ENCODE measurements at places on chromosomes 12 and 14.

DNA sequence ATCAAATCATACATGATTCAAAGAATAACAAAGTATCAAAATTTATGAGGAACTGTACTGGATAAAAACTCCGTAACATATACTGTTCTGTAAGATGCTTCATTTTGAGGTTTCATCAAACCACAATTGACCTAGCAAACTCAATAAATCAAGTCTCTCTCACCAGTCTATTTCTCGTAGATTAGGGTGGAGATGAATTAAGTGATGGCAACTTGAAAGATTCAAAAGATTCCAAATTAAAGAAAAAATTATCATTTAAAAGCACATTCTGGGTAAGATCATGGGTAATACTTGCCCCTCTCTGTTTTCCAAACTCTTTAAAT lies 74.4 kb downstream of the PAPLN start:
- DNase-seq: no peak

DNA sequence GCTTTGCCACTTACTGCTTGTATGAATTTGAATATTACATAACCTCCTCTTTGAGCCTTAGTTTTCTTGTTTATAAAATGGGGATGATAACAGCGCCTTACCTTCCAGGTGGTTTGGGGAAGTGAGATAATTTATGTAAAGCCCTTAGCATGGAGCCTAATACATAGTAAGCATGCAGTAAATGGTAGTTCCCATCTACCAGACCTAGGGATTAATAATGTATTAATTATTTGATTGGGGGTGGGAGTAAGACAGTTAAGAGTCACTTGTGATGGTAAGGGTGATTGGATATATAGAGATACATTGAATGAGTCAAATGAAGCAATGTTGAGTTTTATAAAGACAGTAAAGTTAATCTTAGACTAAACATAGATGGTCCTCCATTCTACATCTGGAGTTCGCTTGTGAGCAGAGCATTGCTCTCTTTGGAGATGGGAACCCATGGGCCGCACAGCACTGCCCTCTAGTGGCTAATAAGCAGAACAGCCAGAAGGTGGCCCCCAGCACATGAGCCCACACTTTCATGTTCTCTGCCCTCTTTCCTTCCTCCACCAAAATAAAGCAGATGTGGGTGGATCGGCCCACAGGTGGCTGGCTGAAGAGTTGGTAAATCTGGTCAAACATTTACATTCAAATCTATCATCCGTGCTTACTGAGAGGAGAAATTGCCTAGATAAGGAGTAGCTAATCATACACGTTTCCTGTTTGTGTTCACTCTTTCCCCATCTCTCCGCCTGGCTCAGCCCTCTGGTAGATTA lies 26.5 kb upstream of the TAMALIN start:
- peak; percentile 56 for DNase-seq

DNA sequence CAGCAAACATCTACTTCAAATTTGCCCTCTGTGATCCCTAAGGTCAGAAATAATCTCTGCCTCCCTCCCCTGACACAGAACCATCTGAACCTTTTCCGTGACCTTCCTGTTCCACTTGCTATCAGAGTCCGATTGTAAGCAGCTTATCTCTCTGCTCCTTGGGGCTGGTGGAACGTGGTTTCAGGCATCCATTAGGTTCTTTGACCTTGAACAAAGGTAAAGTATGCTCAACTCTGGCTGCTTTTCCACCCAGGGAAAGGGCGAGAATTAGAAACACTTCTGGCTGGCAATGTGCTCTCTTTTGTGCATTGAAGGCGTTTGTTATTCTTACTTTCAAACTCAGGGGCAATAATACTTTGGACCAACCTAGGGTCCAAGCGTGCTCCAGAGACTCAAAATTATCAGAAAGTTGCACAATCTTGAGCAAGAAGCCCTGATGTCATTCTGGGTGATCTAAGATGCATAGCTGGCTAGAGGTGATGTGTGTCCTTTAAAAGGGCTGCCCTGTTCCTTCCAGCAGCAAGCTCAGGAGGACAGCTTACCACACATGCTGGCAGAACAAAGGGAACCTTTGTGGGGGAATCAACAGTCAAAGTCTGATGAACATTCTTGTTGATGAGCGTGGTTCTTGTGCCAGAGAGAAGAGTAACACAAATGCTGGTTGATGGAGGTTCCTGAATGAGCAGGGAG lies 29.8 kb downstream of the ADGRD1 start:
- DNase-seq: no peak

- DNase-seq: no peak
Observed at GRCh38 chr14:69814397-69814796, 17.4 kb upstream of the SLC10A1 start.

DNA sequence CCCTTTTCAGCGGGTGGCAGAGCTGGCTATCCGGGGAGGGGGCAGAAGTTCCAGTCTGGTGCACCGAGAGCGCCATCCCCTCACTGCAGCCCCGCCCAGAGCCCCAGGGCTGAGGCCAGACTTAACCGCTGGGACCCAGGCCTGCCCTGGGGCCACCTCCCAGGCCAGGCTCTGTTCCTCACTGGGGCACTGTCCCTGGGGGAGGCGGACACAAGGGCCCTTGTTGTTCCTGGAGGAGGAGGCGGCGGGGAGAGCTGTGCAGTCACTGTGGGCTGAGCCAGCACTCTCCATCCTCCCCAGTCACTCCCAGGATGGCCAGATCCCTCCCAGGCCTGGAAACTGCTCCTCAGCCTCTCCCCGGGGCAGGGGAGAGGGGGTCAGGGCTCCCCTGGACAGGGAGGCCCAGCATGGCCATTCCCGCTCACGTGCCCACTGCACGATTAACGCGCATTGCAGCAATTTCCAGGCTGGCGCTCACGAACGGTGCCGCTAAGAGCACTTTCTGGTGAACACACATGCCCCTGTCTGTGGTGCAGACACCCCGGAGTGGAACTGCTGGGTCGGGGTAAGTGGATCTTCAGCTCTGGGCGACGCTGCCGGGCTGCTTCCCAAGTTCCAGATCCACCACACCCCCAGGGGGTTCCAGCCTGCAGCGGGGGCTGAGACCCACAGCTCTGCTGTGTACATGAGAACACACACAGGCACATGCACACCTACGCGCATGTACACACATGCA lies 89.8 kb upstream of the SFSWAP start:
- no peak for DNase-seq

DNA sequence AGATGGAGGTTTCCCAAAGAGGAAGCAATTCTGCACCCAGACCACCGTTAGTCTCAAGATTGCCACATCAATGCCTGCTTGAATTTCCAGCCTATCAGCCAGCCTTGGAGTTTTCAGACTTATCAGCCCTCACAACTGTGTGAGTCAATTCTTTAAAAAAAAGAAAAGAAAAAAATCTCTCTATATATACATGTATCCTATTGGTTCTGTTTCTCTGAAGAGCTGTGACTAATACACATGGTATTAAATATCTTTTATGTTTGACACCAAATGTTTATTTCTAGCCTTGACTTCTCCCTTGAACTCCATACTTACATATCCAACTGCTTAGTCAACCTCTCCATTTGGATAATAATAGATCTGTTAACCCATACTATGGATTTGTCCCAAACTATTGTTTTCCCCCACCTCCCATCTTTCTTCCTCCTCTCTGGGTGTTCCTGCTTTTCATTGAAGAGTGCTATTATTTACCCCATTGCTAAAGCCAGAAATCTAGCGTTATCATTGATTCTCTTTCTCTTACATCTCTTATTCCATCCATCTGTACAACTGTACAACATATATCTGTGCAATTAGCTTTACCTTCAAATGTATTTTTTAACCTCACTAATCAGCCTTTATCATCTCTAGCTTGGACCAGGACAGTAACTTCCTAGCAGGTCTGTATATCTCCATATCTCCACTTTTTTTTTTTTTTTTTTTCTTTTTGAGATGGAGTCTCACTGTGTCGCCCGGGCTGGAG lies 22.7 kb upstream of the EID3 start:
- no peak for DNase-seq

GRCh38 chr14:94163796-94164195 lies 10.3 kb upstream of the PPP4R4 start:
- DNase-seq: no peak

- DNase-seq: no peak
Observed at GRCh38 chr12:124412646-124413015, 117.7 kb downstream of the RFLNA start.

DNA sequence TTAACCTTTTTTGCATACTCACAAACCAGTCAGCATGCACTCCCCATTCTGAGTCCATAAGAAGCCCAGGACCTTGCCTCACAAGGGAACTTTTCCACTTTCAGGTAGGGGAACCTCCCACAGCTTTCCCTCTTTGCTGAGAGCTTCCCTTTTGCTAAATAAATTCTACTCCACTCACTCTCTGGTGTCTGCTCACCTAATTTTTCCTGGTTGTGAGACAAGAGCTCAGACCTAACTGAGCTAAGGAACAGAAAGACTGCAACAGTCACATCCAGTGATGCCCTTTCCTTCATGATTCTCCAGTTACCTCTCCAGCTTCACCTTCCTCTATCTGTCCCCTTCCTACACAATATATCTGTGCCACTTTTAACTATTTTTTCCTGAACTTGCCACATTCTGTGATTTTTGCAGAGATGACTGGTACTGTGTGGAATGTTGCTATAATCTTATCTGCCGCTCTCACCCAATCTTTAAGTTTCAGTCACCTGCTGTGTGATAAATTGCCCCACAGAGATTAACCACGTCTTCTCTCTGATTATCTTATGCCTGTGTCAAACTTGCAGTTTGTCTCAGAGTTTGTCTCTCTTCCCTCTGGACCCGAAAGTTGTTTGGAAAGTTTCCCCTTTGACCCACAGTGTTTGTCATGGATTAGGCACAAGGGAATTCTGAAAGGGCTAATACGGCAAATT lies 737.1 kb upstream of the FLRT2 start:
- no peak for DNase-seq

- no peak for DNase-seq
Observed at GRCh38 chr14:102994689-102995088, 62.7 kb downstream of the CDC42BPB start.

DNA sequence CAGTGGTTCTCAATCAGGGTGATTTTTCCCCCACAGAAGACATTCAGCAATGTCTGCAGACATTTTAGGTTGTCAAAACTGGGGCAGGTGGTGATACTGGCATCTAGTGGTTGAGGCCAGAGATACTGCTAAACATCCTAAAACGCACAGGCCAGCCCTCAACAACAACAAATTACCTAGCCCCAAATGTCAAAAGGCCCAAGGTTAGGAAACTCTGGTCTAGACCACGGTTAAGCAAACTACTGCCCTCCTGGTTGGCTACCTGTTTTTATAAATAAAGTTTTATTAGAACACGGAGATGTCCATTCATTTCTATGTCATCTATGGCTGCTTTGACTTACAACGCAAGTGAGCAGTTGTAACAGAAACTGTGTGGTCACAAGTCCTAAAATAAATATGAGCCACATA lies 186.7 kb downstream of the EFCAB11 start:
- DNase-seq: peak; percentile 52

- peak; percentile 47 for DNase-seq
Observed at GRCh38 chr14:21917699-21918436, 244.2 kb upstream of the OR4E1 start.

- DNase-seq: no peak
Observed at GRCh38 chr14:67343601-67344230, 15.9 kb downstream of the ATP6V1D start.

- DNase-seq: no peak
Observed at GRCh38 chr12:4535092-4535491, 3.6 kb upstream of the RAD51AP1 start.

GRCh38 chr14:92369097-92369496 lies 46.1 kb downstream of the SLC24A4 start:
- DNase-seq: no peak

GRCh38 chr12:81078469-81079196 lies 754 bp downstream of the ACSS3 start:
- no peak for DNase-seq

DNA sequence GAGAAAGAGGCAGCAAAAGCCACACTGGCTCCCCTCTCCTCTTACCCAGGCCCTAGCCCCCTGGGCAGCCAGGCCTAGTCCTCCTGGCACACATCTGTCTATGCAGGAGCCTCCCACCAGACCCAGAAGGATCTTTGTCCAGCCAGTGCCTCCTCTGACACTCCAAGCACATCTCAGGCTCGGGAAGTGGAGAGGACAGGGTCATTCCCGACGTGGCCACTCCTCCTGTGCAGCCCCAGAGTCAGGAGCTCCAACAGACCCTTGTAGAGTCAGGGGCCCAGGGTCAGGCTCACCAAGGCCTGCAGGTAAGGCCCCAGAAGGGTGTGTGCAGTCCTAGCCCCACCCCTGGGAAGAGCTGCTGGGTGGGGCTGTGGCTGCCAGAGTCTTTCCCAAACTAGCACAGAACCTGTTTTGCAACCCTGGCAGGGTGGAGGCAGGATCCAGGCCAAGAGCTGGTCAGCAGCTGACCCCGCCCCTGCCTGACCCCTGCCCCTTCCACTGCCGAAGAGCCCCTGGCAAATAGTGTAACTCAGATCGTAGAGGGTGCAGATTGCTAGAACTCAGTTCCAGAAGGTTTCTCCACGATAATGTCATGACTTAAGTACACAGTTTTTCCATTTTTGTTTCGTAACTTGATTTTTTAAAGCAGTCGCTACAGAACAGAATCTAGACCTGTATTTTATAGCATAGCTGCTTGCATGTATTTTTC lies 26.6 kb upstream of the PNMA1 start:
- no peak for DNase-seq

DNA sequence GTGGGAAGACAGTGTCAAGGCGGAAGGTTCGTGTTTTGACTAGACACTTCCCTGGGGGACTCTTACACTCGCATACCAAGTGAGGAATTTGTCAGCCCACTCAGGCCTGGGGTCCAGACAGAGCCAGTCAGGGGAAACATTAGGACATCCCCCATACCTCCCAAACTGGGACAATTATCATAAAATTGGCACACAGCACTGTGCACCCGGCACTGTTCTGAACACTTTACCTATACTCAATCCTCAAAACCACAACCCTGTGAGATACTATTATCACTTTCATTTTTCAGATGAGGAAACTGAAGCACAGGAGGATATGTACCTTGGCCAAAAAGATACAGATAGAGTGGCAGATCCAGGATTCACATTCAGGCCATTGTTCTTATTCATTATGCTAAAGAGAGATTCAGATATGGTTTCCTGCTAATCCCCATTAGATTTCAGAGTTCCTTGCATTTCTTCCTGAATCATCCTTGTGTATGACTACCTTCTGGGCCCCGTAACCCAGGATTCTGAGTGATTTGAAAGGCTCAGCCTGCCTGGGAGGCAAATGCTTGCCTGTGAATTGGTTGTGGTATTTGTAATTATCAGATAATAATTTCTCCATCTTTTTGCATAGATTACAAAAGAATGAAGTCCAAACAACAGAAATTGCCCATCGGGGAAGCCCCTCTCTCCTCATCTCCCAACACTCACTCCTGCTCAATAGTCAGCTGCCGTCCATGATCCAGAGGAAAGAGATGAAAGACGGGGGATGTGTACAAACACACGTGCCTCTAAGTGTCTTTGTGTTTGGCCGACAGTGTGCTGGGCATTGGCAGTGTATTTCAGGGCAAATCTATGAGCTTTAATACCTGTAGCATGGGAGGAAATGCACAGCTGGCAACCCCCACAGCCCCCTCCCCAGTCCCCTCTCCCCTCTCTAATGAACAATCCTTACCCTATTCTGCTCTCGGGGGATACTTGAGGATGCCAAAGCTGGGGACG lies 4.6 kb downstream of the TAC3 start:
- no peak for DNase-seq

- DNase-seq: no peak
Observed at GRCh38 chr12:27965411-27965810, 7.1 kb downstream of the PTHLH start.
